ENCODE measurements at places on chromosomes 6 and 20.

DNA sequence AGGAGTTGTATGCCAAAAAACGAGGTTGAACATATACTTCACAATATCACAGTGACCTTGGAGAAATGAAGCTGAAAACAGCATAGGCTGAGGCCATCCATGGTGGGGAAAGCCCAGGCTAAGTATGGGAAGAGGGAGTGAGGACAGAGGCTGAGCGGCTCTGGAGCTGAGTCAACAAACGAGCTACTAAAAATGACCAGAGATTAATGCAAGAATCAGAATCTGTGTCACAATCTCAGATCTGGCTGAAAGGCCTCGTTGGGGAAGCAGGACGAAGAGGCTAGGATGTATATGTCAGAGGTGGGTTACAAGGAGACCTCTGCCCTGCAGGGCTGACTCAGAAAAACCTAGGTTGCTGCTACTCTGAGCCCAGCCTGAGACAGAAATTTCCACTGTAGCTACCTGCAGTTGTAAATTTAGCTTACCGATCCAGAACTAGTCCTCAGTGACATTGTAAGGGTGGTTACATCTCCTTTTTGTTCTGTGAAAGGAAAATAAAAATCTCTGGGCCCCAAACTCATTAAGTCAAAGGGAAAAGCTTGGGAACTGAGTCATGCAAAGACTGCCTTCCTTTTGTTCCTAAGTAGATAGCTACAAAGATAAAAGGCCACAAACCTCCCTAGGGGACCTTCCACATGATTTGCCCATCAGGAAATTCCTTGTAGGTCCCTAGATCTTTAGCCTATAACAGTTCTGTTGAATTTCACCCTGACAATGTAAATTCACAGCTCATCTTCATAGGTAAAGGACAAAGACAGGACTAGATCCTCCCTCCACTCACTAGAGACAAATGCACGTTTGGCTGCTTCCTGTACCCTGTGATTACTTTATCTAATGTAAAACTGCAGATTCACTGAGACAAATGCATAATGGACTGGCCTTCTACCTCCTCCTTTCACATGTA lies 8.5 kb upstream of the TUBB2A start:
- DNase-seq: no peak

DNA sequence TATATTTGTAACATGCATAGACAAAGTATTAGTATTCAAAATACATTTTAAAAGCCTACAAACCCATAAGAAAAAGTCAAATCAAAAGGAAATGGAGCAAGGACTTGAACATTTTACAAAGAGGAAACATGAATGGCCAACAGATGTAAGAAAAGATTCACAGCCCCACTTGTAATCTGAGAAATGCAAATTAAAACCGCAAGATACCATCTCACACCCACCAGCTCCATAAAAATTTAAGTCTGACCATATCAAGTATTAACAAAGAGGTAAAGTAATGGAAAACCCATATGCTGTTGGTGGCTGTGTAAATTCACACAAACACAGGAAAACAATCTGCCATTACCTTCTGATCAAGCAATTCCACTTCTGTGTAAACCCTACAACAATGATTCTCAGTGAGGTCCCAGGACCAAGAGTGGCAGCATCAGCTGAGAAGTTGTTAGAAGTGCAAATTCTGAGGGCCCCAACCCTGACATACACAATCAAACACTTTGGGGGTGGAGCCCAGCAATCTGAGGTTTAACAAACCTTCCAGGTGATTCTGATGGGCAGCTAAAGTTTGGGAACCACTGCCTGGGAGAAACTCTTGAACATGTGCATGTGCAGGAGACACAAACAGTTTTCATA lies 30.9 kb downstream of the BCL2L1 start:
- DNase-seq: no peak

GRCh38 chr6:168709390-168709789 lies 268.4 kb downstream of the SMOC2 start:
- no peak for DNase-seq

DNA sequence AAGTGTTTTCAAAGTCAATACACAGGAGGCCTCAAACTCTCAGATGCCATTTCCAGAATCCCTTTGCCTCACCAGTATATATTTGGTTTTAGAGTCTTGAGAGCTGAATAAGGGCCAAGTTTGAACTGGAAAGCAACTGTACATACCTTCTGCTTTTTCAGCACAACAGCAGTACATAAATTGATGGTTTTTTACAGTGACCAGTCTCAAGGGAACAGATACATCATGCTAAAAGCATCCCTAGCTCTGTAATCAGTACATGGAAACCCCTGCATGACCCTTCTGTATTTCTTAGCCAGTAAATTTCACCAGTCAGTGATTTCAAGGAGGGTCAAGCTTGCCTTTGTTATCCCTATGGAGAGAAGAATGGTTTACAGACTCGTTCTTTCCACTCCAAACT lies 40.6 kb upstream of the ECHDC1 start:
- DNase-seq: no peak

DNA sequence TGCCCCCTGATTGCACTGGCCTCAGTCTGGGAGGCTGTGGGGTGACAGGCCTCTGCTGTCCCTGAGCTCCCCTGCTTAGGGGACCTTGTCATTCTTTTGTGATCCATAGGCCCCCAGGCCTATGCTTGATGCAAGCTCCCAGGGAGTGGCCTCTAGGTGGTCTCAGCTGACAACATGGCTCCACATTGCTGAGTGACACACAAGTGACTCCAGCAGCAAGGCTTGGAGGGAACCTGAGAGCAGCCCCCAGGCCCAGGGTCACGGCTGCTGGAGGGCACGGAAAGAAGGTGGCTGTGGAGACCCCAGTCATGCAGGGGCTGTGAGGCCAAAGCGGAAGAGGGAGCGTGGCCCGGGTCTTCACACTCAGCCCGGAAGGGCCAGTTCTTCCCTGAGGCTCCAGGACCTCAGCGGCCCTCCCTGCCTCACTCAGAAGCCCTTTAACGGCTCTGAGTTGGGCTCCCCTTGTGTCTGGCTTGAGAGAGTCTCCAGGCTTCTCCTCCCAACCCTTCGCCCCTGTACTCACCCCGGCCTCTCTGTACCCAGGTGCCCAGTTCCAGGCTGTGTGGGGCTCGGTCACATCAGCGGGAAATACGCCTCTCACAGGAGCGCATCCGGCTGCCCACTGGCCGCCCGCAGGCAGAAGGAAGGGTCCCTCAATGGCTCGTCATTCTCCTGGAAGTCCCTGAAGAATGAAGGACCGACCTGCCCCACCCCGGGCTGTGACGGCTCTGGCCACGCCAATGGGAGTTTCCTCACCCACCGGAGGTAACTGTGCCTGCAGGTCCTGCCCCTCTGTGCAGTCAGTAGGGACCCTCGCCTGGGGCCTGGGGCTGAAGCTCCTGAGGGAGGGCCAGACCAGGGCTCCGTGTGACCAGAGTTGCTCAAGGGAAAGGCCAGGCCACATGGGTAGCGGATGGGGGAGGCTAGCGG lies 23.7 kb upstream of the PCMTD2 start:
- DNase-seq: no peak

GRCh38 chr6:123966618-123967017 lies 163.0 kb downstream of the NKAIN2 start:
- no peak for DNase-seq

- no peak for DNase-seq
These were observed 30.2 kb upstream of the MRPS18A start for GRCh38 chr6:43717822-43718221.

DNA sequence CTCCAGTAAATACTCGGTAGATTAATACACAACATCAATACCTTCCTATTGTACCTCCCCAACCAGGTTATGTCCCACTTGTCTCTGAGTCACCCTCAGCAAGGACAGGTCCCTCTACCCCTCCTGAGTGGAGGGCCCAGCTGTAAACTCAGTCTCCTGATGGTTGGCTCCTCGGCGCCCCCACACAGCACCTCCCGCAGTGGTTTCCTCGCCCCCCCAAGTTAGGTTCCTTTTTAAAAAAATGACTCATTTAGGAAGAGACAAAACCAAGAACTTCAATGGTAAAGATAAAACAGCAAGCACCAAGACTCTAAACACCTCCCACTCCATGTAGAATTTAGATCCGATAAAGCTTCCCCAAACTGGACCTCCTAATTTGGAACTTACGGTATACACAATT lies 83.5 kb downstream of the TRERF1 start:
- no peak for DNase-seq

DNA sequence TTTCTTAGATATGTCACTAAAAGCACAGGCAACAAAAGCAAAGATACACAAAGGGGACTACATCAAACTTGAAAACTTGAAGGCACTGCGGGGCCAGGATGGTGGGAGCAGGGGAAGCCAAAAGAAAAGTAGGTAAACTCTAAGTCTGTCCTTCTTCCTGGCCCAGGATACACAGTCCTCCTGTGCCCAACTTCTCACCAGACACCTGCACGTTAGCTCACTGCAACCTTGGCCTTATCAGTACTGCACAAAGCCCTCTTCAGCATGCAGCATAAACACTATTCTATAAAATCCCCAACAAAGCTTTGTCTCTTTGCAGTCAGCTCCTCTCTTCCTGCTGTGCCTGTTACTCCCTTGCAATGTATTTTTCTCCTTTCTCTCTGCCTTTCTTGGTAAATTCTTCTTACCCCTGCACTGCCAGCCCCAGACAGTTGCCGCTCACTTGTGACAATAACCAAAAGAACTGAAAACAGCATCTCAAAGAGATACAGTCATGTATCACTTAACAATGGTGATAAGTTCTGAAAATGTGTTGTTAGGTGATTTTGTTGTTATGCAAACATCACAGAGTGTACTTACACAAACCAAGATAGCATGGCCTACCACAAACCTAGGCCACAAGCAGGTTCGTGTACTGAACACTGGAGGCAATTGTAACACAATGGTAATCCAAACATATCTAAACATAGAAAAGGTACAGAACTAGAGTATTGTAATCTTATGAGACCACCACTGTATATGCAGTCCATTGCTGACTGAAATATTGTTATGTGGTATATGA lies 51.2 kb downstream of the NINL start:
- DNase-seq: no peak

- no peak for DNase-seq
These were observed 10.8 kb upstream of the PXDC1 start for GRCh38 chr6:3762359-3762758.

DNA sequence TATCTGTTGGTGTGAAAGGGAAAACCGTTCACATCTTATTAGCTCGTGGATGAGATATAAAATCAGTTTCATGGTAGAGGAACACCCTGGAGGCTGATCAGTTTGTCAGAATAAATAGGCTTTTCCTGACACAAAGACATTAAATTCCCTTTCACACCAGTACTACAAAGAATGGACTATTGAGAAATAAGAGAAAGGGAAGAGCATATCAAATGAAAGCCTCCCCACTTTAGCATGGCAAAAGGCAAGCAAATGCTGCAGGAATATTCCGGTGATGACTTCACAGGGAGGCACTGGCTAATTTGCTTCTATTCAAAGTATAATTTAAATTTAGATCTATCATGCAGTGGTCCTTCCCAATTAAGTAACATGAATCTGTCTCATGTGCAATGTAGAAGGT lies 115.9 kb upstream of the AGPAT4 start:
- DNase-seq: no peak

- peak; percentile 7 for DNase-seq
These were observed 21.2 kb upstream of the NHSL1 start for GRCh38 chr6:138520463-138520862.

GRCh38 chr20:63132131-63132714 lies 83.7 kb downstream of the YTHDF1 start:
- no peak for DNase-seq

DNA sequence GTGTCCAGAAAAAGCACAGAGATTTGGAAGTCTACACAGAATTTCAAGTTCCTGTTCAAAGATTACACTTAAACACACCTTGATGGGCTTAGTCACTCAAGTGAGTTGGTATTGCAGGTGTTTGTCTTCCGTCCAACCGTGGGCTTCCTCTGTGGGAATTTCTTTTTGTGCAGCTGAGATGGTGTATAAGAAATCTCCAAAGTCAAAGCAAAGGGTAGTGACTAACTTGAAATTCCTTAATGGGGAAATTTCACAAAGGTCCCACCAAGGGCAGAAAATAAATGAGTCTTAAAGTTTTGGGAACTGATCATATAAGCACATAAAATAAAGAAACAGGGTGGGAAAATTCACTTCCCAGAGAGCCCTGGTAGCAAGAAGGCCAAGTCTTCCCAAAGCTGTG lies 102.0 kb upstream of the TNFAIP3 start:
- DNase-seq: no peak

DNA sequence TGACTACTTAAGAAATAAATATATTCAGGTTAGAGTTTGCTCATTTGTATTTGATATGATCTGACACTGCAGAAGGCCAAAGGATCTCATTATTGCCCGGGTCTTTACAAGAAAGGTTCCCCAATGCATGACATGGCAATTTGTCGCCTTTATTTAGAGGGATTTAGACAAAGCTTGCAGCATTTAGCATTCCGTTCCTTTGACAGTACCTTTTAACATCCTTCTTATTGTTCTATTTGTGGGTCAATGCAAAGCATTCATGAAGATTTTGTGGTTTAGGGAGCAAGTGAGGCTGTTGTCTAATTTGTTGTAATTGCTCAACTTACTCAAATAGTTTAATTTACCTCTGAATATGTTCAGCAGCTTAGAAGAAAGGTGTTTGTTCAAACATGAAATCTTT lies 230.8 kb upstream of the FLRT3 start:
- DNase-seq: no peak

- DNase-seq: no peak
These were observed 13.0 kb downstream of the ATRN start for GRCh38 chr20:3483784-3484183.

DNA sequence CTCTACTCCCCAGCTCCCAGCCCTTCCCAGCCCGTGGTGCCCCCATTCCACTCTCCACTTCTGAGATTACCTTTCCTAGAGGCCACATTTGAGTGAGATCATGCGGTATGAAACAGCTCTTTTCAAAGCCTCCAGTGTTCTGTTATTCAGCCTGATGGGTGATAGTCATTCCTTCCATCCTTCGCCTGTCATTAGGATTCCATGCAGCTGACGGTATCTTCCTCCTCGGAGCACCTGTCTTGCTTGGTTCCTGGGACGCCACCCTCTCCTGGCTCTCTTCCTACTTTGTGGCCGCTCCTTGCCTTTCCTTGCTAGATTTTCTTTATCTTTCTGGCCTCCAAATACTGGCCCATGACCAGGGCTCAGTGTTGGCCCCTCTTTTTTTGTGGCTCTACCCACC lies 137.0 kb downstream of the ARID1B start:
- DNase-seq: no peak

Data from NCI-H146 (cell line).